ENCODE measurements at places on chromosomes 3 and 15.
A peak's percentile ranks its signal among the peaks of the same experiment; 100 is the strongest.

DNA sequence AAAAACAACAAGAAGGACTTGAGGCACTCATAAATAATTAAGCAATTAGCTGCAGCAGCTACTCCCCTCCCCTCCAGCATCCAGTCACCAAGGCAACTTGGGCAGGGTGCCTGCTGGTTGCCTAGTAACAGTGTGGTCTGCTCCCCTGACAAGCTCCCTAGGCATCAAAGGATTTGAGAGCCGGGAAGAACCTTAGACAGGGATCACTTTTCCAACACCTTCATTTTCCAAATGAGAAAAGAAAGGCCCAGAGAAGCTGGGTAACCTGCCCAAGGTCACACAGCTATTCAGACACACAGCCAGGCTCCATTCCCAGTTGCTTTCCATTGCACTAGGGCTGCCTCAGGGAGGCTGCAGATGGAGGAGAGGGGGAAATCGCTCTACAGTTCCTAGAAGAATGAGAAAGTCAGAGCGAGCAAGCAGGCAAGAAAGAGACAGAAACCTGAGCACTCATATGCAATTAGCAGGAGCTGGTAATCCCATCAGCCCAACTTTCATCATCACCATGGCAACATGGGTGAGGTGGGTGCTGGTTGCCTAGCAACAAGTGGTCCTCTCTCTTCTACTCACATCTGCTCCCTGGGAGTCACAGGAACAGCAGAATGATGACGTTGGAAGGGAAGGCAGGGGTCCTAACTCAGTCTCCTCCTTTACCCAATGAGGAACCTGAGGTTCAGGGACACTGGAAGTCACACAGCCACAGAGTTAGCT lies 3.6 kb upstream of the EIF4E3 start:
- peak; percentile 53 for DNase-seq

- no peak for DNase-seq
Measured at GRCh38 chr3:32592011-32592410, 21.4 kb upstream of the DYNC1LI1 start.

DNA sequence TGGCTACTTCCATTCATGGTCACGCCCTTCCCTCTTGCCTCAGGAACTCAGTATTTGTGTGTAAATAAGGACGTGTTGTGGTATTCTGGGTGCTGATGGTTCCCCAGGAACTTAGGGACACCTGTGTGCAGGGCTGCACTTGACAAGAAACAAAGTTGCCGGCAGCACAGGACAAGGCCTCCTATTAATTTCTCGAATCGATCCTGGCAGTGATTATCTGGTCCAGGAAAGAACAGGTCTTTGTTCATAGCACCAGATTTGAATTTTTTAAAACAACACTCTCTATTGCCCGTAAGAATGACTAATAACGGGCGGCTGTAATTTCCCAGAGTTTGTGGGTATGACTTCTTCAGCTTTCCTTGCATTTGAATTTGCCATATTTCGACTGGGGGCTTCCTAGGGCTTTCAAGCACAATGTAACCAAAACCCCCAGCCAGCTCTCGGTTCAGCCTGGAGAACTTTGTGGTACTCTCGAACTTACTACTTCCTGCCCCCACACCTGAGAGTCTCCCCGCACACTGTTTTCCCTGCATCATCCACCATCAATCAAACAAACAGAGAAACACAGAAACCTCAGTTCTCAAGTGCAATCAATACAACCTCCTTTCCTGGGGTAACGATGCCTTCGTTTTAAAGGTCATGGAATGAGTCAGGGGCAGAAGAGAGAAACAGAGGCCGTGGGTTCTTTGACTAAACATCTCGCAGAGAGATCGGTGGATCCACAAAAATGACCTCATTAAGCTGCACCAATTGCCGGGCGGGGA lies 241.7 kb upstream of the ICE2 start:
- no peak for DNase-seq

- no peak for DNase-seq
Measured at GRCh38 chr3:72990701-72991395, 5.8 kb upstream of the PPP4R2 start.

DNA sequence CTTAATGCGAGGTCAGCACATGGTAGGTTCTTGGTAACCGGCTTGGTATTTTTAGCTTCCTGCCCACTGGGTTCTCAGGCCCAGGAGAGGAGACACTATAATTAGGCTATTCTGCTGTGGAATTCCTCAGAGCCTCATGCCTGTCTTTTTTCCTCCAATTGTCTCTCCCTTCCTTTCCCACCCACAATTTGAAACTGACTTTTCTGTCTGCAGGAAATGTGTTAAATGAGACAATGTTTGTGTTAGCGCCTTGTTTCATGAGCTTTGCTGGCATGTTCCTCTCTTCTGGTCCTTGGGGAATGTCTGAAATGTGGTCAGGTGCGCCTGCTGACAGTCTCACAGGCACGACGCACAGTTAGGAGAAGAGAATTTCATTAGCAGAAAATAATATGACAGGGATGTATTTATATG lies 223.6 kb upstream of the CTNNB1 start:
- no peak for DNase-seq

GRCh38 chr3:129467932-129468331 lies 27.9 kb downstream of the IFT122 start:
- DNase-seq, result no peak

- DNase-seq, result peak; percentile 81
Measured at GRCh38 chr3:141561426-141562034, 74.7 kb downstream of the RASA2 start.

DNA sequence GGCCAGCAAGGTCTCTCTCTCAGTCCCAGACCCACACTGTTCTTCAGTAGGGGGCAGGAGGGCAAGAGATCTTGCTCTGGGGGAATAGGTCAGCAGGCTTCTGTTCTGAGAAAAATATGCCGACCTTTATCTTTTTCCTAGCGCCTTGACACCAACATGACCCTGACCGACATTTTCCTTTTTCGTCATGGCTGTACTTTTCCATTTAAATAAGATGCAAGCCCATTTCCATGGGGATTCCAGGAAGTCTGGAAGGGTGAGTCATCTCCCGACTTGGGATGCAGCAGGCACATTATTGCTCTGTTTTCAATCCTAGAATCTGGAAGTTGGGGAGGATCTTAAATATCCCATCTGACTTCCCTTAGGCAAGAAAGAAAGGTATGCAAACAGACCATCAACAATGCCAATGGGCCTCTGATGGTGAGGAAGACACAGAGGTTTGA lies 261.5 kb upstream of the LRTM1 start:
- DNase-seq, result no peak

DNA sequence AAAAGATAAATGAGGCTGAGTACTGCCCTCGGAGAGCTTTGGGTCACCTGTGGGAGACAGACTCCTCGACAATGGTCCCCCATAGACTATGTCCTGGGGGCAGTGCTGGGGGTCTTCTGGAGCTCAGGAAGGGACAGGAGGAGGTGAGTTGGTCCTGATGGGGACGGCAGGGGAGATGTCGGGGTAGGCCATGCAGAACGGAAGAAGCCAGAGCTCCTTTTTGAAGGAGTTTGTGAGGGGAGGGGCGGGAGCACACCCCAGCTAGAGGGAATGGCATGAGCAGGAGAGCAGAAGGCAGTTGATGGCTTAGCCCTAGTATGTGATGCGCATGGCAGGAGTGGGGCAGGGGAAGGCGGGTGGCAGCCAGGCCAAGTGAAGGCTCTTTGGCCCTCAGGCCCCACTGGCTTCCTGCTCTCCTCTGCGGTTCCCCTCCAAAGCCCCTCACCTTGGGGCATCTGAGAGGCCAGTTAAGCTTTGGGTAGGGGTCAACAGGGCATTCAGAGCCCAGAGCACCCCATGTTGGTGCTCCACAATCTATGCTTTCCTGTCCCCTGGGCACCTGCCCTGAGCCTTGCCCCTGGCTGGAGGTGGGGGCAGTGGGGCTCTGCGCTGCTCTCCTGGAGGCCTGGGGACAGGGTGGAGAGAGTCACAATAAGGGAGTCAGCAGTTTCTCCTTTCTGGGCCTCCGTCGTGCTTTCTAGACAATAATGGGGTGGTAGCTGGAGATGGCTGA lies 179.3 kb downstream of the SMAD6 start:
- no peak for DNase-seq

GRCh38 chr15:77657634-77658238 lies 25.0 kb upstream of the LINGO1 start:
- no peak for DNase-seq

DNA sequence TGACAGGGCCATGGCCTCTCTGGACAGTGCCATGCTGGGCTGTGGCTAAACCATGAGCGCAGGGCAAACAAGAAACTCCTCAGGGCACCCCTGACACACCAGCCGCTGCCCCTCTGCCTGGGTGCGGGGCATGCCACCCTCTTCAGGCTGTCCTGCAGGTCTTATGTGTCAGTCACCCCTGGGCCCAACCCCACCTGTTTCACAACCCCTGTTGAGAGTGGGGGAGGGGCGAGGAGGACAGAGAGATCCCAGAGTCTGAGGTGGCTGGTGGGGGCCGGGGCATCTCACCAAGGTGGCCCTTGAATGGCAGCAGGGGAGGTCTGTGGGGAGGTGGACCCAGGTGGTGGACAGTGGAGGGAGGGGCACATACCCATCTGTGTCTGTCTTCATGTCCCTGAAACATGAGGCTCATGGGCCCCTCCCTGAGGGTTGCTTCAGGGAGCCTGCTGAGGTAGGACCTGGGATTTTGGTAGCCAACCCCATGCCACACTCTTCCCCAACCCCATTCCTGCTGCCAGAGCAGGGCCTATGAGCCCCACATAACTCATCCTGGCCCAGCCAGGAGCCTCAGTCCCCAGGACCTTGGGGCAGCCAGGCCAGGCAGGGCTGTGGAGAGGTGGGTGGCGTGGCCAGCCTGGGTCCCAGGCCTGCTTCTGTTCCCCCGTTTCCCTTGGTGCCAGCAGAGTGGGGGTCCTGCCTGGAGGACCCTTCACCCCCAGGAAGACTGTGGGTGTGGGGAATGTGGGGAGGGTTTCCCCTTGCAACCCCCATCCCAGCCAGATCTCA lies 1.7 kb upstream of the STAB1 start:
- no peak for DNase-seq

DNA sequence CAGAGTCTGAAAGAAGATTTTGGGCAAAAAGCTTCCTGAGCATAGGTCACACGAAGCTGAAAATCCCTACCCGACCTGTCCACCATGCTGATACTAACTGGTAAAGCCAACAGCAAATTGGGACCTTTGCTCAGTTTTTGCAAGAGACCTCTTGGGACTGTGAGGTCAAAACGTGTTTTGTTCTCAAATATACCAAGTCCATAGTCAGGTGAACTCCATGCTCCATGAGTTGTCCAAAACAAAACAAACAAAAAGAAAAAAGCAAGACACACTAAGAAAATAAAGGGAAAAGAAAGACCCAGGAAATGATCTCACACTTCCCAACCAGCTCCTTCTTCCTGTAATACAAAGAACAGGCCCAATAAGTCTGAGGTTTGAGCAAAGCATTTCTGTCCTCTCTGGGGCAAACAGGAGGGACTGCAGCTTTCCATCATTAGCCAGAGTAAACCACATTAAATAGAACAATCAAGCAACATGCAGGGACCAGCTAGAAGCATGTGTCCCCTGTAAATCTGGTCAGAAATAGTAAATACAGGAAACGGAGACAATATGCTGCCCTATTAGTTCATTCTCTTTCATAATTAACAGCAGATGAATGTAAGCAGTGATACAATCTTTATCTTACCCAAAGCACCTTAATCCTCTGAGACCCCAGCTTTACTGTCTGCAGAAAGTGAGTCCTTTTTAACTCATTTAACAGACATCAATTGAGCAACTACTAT lies 125.0 kb upstream of the LIPC start:
- no peak for DNase-seq

GRCh38 chr15:51497806-51498205 lies 124.8 kb downstream of the DMXL2 start:
- DNase-seq, result no peak
